Jurkat, Clone E6-1 (cell line): ENCODE measurements at places on chromosomes 2 and 18.
A peak's percentile ranks its signal among the peaks of the same experiment; 100 is the strongest.

- DNase-seq: no peak
Observed at GRCh38 chr2:158457092-158457825, 507 bp downstream of the PKP4 start.

DNA sequence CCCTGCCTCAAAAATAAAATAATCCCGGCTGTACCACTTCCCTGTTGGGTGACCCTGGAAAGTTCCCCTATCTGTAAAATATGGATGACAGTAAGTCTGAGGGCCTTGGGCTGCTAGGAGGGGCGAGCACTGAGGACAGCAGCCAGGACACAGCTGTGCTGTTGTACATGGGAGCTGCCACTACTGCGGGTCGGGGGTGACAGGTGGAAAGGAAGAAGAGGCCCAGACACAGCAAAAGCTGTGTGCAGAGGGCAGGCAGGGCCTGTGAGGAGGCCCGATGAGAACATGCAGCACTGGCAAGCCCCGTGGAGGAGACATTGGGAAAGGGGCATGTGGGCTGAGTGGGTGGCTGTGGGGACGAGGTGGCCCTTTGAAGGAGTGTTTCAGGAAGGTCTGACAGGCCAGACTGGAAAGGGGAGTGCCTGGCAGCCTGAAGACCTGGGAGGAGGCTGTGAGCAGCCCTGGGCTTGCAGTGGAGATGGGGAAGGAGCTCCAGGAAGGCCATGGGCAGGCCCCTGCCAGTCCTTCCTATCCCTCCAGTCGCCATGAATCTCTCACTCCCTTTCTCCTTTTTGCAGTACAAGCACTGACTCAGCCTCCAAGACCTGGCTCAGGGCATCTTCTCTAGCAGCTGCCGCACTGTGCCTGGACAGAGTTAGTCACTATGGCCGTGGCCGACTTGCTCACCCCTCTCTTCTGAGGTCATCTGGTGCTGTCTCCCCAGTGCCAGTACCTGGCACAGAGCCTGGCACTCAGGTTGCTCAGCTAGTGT is 28.9 kb upstream of the SEMA4C start:
- DNase-seq: no peak

DNA sequence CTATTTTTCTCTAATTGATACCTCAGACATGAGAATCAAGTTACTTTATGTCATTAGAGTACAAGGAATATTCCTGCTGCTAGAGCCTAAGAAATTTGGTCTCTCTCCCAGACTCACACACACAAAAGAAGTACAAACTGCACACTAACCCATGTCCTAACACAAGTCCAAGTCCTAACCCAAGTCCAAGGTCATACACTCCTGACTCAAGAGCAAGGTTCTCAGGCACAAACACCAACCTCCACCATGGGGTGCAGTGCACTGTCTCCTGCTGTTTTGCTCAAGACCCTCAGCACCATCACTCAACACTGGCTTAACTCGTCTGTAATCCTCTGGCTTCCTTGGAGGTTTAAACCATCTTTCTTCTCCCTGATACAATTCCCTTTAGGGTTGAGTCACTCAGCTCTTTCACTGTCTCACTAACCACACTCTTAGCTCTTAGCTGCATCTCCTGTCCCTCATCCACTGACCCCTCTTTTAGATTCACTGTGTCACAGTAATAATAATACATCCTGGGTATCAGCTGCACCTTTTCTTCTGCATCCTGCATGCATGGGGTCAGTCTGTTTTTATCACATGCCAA is 129.8 kb downstream of the BCL2L11 start:
- DNase-seq: no peak

- no peak for DNase-seq
Observed at GRCh38 chr2:38702413-38702812, 36.5 kb downstream of the GALM start.

- DNase-seq: no peak
Observed at GRCh38 chr2:234478121-234478858, 18.6 kb downstream of the ARL4C start.

DNA sequence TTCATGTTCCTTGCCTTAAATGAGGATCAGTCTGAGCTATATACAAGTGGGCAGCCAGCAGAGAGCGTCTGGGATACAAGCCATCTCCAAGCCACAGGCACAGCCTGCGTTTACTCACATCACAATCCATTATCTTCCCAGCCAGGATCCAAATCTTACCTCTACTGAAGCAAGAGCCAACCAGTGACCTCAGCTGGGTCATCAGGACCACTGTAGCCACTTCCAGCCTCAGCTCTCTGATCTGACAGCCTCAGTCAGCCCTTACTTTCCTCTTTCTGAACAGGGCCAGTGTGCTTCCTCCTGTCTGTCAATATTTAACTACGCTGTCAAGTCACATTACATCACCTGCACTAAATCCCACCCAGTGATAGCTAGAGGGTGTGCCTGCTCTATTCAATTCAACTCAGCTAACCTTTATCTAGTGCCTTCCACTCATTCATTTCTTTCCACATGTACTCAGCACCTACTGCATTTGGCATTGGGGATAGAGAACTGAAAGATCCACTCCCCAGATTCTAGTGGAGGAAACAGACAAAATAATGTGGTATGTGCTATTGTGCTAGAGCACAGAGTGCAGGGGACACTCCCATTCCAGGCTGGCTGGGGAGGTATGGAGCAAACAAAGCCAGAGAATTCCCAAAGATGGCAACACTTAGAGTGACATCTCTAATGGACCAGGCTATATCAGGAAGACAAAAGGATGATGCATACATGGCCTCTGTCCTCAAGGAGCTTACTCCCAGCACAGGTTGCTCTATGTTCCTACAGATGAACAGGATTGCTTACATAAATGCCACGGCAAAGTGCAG is 146.5 kb downstream of the NCKAP5 start:
- DNase-seq: no peak

DNA sequence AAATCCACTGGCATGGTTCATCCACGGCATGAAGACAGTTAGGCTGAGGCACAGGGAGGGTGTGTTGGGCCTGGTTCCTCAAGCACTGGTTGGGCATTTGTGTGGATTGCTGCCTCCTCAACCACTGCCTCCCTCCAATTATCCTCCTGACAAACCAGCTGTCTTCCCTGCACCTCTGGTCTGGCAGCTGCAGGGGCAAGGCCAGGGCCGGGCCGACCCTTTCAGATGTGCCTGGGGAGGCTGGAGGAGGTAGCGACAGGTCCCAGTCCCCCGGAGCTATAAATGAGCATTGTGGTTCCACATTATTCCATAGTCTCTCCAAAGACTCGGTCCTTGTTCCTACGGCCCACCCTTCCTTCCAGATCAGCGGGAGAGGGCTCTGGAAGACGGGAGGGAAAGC is 86.2 kb downstream of the MBP start:
- no peak for DNase-seq

DNA sequence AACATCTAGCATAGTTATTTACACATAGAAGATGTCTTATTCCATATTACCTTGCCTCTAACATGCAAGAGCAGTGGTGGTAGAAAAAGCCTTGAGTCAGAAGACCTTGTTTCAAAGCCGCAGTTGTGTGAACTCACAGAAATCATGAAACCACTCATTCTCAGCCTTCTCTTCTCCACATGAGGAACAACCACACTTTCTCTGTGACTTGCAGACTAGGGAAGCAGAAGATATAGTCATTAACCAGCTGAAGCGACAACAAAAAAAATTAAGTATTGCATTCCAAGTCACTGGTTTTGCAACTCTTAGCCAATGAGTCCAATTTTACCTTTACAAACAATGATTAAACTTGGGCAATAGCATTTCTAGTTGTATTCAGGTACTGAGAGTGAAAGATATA is 19.0 kb downstream of the TWSG1 start:
- DNase-seq: no peak

GRCh38 chr18:56988022-56988421 is 158.9 kb upstream of the BOD1L2 start:
- DNase-seq: no peak

DNA sequence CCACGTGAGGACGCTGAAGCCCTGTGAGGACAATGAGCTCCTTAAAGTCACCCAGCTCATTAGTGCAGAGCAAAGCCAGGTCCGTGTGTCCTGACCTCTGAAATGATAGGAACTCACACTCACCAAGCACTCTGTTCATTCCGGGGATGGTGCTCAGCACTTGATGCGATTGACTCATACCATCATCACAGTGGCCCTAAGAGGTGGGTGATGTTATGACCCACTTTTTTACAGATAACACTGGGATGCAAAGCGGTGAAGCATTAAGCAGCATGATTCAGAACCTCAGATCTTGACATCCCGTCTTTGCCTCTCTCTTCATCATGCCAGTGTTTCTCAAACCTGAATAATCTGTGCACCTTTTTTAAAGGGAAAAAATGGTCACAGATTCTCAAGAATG is 234.8 kb downstream of the ALPK2 start:
- no peak for DNase-seq

DNA sequence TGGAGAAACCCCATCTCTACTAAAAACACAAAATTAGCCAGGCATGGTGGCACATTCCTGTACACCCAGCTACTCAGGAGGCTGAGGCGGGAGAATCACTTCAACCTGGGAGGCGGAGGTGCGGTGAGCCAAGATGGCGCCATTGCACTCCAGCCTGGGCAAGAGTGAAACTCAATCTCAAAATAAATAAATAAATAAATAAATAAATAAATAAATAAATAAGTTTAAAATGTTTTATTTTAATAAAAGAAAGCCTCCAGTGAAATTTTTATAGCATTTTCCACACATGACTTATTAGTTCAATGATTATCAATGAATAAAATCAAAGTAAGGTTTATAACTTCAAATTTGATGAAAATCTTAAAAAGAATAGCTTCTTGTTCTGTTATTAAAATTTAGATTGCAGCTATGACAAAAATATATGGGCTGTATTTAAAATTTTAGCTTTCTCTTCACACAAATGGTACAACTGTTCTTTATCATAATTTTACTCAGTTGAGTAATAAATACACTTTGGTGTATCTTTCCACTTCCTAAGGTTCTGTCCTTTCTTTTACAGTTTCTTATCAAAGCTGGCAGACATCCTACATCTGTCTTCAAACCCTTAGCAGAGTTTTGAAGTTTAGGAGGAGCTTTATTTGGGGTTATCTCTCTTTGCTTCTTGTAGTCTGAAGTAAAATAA is 78.4 kb upstream of the ZSWIM2 start:
- no peak for DNase-seq

DNA sequence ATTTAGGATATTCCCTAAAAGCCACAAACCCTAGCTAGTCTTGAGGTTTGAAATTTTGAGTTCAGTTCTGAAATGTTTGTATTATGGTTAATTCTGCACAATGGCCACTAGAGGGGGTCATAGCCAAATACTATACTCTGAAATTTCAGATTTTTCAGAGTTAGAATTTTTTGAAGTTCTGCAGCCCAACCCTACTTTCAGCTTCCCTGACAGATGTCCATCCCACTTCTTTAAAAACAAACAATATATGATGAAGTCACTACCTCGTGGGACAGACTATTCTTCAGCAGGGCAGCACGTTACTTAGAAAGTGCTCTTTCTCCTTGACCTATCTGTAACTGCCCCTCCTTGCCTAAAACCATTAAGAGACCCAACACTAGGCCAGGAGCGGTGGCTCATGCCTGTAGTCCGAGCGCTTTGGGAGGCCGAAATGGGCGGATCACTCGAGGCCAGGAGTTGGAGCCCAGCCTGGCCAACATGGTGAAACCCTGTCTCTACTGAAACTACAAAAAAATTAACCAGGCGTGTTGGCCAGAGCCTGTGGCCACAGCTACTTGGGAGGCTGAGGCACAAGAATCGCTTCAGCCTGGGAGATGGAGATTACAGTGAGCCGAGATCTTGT is 48.2 kb upstream of the PAPOLG start:
- peak; percentile 16 for DNase-seq

GRCh38 chr2:72276876-72277275 is 129.2 kb upstream of the CYP26B1 start:
- DNase-seq: no peak

GRCh38 chr2:50614056-50614455 is 417.9 kb downstream of the NRXN1 start:
- DNase-seq: no peak

DNA sequence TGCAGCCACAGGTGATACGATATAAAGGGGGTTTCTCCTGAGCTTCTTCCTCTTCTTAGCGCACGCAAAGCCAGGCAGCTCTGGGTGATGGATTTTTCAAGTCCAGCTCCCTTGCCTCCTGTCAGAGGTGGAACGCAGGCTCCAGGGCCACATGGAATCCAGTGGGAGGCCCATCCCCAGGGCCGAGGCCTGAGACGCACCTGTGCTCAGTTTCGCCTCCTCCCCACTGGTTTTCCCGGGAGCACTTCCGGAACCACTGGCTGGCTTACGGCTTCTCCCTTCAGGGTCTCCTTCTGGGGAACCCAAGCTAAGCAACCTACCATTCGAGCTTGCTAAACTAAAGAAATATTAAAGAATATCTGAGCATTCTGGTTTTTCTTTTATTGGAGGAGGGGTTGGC is 63.6 kb downstream of the TRAPPC12 start:
- no peak for DNase-seq

GRCh38 chr2:66171530-66171929 is 263.4 kb upstream of the MEIS1 start:
- DNase-seq: no peak

DNA sequence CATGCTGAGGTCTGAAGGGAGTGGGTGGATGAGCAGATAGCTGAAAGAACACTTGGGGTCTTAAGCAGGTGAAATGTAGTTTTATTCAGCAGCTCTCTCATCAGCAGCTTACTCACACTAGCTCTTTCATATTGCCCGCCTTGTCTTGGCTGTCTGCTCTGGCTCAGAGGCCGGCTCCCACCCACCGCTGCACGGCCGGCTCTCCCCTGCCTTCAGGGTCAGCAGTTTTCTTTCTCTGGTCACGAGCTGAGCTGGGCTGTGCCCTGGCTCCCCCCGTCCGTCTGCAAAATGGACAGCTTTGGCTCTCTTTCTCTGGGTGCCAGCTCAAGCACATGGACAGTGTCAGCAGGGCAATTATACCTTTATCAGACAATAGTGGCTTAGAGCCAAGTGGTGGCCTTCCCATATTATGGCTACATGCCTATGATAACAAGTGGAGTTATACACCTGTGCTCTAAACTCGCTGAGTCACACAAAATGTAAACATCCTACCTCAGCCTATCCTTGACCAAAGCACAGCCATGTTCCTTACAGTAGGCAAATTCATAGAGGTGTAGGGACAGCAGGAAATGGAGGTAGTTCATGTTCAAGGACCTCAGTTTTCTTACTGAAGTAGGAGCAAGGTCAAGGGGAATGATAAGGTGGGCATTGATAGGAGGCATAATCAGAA is 224.8 kb downstream of the SOCS6 start:
- DNase-seq: no peak

DNA sequence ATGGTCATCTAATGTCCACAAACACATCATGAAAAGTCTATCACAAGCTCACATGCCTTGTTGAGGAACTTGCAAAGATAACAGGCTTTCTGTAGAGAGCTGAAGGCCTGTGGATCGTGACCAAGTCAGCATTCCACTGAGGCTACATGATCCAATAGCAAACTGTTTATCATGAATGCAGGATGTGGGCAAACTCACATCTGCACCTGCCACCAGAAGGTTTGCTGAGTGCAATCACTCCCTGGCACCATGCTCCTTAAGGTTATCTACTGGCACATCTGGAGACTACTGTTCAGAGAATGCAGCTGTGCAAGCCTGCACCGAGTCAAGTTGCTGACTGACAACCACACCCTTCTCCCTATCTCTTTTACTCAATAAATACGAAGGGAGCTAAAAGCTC is 67.3 kb upstream of the ACAA2 start:
- DNase-seq: peak; percentile 90
